ENCODE measurements at places on chromosomes 1 and 21. TPM values are rescaled to one million over a fixed set of nuclear protein-coding genes. Genes with fewer than 3 reads are reported as not detected.

Gene PWP2
- polyA plus RNA-seq, result 13.6 TPM

Gene ANKRD65
- polyA plus RNA-seq, result 14.6 TPM

Gene ASCL5
- polyA plus RNA-seq, result not detected

Gene PAFAH2
- polyA plus RNA-seq, result 5.3 TPM

Gene HSD3B1
- 0.08 TPM for polyA plus RNA-seq

Gene TMEM82
- polyA plus RNA-seq, result not detected

Gene FMO2
- polyA plus RNA-seq, result not detected

Gene S100A8
- 6.2 TPM for polyA plus RNA-seq

Gene NPR1
- polyA plus RNA-seq, result not detected

Gene FMO4
- polyA plus RNA-seq, result 1.4 TPM

Gene LIN28A
- polyA plus RNA-seq, result not detected

Gene SPOCD1
- polyA plus RNA-seq, result 2.8 TPM

Gene SPATA46
- polyA plus RNA-seq, result not detected

Gene TAL1
- polyA plus RNA-seq, result not detected

Gene OVAAL
- polyA plus RNA-seq, result not detected

Gene CENPL
- 5.9 TPM for polyA plus RNA-seq

Gene NBPF4
- not detected for polyA plus RNA-seq

Gene RIPK4
- 18.9 TPM for polyA plus RNA-seq

Gene PPIAL4G
- not detected for polyA plus RNA-seq

Gene EDN2
- 0.32 TPM for polyA plus RNA-seq

Gene HNRNPCL2
- not detected for polyA plus RNA-seq

Gene CRYAA
- not detected for polyA plus RNA-seq

Gene PLEKHG5
- polyA plus RNA-seq, result 19.0 TPM

Data from foreskin keratinocyte (primary cell).